ENCODE measurements at places on chromosomes 5 and 9.

DNA sequence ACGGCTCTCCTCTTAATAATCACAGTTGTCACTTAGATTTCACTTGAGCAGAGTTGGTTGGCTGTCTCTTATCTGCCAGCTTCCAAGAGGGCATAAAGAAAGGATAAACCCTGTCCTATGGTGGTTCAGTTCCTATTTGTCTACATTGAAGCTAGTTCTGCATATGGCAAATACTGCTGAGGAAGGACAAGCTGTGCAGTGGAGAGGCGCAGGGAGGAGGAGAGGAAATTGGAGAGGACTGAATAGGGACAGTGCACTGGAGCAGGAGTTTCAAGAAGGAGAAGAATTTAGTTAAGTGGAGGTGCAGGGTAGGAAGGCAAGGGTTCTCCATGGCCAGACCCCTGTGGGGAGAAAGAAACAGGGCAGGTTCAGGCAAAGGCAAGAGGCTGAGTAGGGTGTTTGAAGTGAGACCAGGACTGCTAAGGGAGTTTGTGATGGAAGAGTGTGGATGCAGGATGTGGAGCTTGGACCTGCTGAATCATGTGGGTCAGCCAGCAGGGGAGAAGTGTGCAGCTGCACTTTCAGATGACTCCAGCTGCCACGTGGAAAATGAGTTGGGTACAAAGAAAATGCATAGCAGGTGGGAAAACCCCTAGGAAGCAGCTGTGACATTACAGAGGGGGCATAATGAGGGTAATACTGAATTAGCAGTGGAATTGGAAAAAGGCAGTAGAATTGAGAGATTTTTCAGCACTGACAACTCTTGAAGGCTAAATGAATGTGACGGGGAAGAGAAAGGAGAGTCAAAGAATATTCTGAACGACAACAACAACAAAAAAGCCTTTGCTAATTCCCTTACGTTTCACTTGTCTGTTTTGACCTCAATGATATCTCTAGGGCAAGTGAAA is 66.8 kb downstream of the MAMDC2 start:
- no peak for DNase-seq

GRCh38 chr5:107370396-107370968 is 300.3 kb downstream of the EFNA5 start:
- no peak for DNase-seq

- DNase-seq = no peak
These were observed 117.5 kb downstream of the SLC1A3 start for GRCh38 chr5:36723912-36724311.

DNA sequence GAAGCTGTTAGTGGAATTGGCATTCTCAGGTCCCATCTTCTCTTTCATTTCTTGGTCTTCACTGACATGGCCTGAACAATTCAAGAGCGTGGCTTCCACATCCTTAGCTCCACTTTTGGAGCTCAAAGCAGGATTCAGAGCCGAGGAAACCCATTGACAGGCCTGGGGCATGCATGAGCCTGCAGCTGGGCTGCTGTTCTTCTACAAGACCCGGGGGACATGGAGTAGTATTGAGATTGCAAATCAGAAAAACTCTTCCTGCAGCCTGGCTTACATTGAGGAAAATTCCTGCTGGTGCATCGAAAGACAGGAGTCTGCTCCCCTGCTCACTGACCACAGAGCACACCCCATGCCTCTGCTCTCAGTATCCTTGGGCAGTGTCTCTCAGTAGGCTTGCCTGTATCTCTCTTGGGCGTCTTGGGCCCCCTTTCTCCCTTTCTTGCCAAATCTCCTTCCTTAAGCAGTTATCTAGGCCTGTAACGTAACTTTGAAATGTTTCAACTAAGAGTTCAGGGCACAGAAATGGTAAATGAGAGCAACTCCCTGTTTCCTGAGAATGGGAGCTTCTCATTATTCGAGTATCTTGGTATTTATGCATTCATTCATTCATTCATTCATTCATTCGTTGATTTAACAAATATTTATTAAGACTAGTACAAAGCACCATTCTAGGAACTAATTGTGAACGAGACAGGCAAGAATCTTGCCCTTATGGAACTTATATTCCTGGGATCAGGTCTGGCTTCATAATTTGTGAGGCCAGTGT is 603.6 kb upstream of the CLINT1 start:
- no peak for DNase-seq

GRCh38 chr9:75053869-75054268 is 25.8 kb upstream of the CARNMT1 start:
- no peak for DNase-seq
